Stimulated activated CD8-positive, alpha-beta memory T cell treated with anti-CD3 and anti-CD28 coated beads, Interleukin-4, amount 100 ng/mL, for 1 hour (primary cell): ENCODE measurements at places on chromosomes 16 and 17.

DNA sequence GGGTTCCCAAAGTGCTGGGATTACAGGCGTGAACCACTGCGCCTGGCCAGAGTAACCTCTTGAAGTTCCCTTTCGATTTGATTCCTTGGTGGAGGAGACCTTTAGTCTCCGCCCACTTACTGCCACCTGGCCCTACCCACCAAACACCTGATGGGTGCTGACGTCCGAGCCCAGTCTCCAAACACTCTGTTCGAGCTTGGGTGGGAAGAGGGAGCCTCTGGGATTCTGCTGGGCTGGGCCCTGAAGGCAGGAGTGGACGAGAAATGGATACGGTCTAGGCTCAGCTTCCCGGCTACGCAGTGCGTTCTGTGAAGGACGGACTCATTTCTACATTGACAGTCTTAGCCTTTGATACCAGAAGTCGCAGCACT is 870 bp upstream of the ITGA3 start:
- DNase-seq: no peak

DNA sequence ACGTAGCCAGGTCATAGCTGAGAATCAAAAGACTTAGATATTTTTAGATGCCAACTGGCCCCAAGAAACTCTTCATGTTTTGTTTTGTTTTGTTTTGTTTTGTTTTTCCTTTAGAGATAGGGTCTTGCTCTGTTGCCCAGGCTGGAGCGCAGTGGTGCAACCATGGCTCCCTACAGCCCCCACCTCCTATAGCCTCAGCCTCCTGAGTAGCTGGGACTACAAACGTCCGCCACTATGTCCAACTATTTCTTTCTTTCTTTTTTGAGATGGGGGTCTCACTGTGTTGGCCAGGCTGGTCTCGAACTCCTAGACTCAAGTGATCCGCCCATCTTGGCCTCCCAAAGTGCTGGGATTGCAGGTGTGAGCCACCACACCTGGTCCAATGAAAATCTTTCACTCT is 107.1 kb downstream of the ADCY9 start:
- DNase-seq: no peak

- DNase-seq: no peak
Observed at GRCh38 chr17:19386974-19387920, at the start of gene MFAP4. Gene MFAP4, minus strand, starts transcription at chr17:19387190. Its CDS starts 35 bp downstream, at chr17:19387155.

- DNase-seq: no peak
Observed at GRCh38 chr16:27618165-27618564, 68.2 kb downstream of the KATNIP start.

GRCh38 chr17:15462976-15463772 is 4.2 kb downstream of the CDRT4 start:
- DNase-seq: no peak

DNA sequence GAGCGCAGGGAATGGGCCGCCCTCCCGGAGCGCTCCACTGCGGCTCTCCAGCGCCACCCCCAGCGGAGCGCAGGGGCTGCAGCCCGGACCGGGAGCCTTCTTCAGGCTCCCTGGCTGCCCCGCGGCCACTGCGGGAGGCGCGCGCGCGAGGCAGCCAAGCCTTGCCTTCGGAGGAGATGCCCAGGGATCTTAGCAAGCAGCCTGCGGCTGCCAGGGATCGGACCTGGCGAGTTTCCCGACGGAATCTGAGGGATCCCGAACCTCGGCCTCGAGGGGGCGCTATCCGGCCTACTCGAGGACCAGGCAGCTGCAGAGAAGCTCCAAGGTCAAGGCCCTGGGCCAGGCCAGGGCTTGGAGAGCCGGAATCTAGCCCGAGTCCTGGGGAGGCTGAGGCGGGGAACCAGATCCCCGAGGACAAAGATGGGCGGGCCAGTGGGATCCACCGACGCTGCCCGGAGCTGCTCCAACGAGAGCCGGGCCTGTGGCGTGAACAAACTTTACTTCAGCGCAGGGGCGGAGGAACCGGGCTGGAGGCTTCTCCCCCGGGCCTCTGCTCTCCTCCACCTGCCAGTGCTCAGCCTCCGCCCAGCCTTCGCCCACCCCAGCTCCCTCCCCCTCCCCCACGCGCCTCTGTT is at the start of gene IRX6:
Gene IRX6 (plus strand): TSS at position 567 of the 635 bp plus-strand sequence. CDS start 889 bp downstream, outside the sequence.
- no peak for DNase-seq

GRCh38 chr17:50818921-50819657 is 16.3 kb upstream of the WFIKKN2 start:
- DNase-seq: no peak

GRCh38 chr16:83682116-83682867 is 125.5 kb upstream of the HSBP1 start:
- DNase-seq: no peak

GRCh38 chr16:69133373-69133954 is 1.0 kb downstream of the UTP4 start:
- DNase-seq: no peak

DNA sequence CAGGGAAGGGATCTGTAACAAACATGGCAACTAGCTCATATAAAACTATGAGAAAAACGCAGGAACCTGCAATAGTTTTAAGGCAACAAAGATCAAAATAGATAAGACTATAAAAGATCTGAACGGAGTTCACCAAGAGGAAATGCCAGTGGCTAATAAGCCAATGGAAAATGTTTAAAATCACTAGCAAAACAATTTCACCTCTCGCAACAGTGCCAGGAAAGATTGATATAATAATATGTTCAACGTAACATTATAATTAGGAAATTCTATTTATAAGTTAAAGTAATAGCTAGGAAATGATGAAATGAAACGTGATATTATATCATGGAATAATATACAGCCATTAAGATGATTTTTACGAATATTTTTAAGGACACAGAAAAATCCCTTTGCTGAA is 16.0 kb downstream of the MRC2 start:
- DNase-seq: no peak

GRCh38 chr16:81195885-81196534 is 42.5 kb upstream of the BCO1 start:
- DNase-seq: no peak

DNA sequence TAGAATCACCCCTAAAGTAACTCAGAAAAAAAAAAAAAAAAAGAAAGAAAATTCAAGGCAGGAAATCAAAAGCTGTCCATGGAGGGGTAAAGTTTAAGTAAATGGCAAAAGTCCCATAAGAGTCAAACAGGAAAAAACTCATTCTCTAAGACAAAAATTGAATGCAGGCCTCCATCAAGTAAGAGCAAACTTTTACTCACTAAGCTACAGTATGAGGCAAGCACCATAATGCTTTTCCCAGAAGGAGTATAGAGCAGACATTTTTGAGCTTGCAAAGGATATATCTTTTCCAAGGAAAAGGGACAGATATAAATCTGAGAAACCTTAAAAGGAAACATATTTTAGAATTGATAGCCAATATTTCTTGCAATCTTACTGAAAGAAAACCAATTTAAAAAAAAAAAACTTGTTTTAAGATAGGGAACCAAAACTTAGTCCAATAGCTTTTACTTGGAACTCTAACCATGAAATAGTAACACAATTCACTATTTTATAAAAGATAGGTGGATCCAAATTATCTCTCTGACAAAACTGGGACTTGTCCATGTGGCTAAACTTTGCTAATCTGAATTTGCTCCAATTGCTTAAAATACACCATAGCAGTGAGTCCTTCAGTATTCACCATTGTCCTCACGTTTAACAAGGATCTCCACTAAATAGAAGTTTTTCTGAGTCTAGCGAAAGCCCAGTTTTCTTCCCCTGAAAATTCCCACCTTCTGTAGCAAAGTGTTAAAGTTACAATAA is 99.8 kb downstream of the CDH11 start:
- DNase-seq: no peak

DNA sequence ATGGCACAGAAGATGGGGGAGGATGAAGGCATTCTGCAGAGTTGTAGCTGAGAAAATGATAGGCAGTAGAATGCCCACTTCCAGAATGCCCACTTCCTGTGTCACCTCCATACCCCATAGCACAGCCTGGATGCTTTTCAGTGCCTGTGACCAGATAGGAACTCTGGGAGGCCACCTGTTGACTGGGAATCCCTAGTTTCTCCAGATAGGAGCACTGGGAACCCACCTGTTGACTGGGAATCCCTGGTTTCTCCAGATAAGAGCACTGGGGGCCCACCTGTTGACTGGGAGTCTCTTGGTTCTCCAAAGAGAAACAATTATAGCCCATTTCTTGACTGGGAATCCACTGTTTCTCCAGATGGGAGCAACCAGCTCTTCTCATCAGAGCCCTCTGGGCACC is 11.6 kb downstream of the CPHXL start:
- no peak for DNase-seq

DNA sequence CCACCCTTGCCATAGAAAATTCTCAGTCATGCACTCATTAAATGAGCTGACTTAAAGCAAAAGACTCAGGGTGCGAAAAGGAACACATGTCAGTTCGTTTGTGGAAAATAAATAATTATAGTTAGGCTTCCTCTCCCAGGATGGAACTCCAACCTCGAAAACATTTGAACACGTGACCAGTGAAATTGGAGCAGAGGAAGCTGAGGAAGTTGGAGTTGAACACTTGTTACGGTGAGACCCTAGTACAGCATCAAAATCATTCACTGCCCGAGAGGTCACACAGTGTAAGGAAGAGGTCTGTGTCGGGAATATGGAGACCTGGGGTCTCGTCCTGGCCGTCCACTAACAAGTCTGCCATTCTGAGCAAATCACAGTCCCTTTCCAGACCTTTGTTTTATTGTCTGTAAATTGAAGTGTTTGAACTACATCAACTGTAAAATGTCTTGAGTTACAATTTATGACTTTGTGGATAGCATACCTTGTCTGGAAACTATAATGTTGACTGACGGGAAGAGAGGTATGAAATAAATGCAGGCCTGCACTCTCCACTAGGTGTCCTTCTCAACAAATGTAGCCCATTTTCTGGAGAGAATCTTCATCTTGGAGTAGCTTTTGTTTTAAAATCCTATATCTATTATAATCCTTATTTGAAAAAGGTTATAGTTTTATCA is 7.7 kb downstream of the PSMD7 start:
- DNase-seq: no peak

DNA sequence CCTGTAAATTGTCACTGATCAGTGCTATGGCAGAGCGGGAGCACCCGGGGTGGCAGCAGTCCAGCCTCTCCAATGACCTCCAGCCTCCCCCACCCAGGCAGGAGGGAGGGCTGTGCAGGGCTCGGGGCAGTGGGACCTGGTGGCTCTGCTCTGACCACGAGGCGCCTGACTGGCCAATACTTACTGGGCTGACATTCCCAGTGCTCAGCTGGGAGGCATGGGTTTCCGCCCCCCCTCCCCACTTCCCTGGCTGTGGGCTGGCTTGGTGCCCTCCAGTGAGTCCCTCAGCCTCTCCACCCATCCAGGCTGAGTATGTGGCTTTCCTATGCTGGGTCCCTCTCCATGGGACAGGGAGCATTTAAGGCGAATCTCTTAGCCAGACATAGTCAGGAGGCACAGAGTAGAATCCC is 2.7 kb downstream of the SOCS3 start:
- no peak for DNase-seq

DNA sequence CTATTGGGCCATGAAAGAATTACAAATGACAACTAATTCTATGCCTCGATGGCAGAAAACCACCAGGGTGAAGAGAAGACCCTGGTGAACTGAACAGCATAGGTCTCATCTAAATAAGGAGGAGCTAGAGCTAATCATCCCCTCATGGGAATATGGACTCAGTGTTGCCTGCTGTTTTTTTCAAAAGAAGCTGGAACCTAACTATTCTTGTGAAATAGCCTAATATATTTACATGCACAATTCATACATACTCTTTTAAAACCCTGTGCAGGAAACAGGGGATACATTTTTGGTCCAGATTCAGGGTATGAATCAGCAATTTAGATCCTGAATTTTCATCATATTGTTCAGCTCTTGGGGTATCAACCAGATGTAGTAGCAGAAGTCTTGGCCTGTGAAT is 560.6 kb downstream of the TOX3 start:
- DNase-seq: no peak

- no peak for DNase-seq
Observed at GRCh38 chr16:59463776-59464175, 729.7 kb upstream of the GOT2 start.

GRCh38 chr16:79986352-79986751 is 385.8 kb upstream of the MAF start:
- no peak for DNase-seq

DNA sequence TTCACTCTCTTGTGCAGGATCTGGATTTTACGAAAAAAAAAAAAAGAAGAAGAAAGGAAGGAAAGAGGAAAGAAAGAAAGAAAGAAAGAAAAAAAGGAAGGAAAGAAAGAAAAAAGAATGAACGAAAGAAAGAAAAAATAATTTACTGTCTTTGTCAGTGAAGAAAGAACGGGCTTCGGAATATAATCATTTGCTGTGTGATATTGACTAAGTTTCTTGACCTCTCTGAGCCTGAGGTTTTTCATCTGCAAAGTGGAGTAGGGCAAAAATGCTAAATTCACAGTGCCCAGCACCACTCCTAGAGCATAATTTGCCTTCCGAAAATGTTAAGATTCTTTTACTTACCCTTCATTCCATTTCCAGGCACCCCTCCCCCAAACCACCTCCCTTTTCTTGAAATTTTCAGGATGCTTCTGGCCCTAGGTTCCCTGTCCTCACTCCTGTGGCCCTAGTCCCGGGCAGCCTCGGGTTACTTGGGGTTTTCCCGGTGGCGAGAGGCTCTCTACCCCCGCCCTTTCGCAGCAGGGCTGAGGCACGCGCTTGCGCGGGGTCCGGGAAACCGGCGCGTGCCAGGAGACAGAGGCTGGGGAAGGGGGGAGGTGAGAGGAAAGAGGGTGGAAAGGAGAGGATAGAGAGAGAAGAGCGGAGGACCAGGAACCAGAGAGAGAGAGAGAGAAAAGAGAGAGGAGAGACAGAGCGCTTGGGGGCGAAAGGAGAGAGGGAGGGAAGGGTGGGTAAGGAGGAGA is at the start of gene CNTNAP1:
Gene CNTNAP1 (plus strand): TSS at position 556 of the 746 bp plus-strand sequence. CDS start 299 bp downstream, outside the sequence.
- no peak for DNase-seq

- DNase-seq: no peak
Observed at GRCh38 chr17:55693254-55694216, 29.1 kb downstream of the TMEM100 start.

- DNase-seq: no peak
Observed at GRCh38 chr16:12082226-12082887, 105.8 kb downstream of the SNX29 start.

DNA sequence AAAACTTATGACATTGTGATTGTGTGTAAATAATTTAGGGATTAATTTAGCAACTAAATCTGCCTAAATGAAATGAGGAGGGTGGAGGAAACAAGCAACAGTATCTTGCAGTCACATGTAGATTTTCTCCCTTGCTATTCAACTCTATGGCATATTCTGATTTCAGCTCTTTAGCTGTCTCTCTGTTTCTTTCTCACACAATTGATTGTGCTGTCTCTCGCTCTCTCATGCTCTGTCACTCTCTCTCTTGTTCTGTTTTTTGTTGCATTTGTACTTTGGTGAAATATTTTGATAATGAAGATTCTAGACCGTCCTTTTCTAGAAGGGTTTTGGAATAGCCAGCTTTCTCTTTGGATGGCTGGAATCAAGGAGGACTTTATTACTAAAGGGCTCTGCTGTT is 70.6 kb downstream of the BCAS3 start:
- DNase-seq: no peak

DNA sequence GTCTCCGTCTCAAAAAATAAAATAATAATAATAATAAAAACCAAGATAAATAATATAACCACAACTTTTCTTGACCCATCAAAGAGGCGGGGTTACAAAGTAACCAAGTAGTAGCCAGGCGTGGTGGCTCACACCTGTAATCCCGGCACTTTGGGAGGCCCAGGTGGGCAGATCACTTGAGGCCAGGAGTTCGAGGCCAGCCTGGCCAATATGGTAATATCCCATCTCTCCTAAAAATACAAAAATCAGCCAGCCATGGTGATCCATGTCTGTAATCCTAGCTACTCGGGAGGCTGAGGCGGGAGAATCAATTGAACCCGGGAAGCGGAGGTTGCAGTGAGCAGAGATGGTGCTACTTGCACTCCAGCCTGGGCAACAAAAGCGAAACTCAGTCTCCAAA is 45.3 kb downstream of the ADCY9 start:
- no peak for DNase-seq

GRCh38 chr17:6539871-6540270 is 16.5 kb downstream of the PITPNM3 start:
- DNase-seq: no peak
